ENCODE measurements at places on chromosomes 16 and 17. TPM values are rescaled to one million over a fixed set of nuclear protein-coding genes. Genes with fewer than 3 reads are reported as not detected.

DNA sequence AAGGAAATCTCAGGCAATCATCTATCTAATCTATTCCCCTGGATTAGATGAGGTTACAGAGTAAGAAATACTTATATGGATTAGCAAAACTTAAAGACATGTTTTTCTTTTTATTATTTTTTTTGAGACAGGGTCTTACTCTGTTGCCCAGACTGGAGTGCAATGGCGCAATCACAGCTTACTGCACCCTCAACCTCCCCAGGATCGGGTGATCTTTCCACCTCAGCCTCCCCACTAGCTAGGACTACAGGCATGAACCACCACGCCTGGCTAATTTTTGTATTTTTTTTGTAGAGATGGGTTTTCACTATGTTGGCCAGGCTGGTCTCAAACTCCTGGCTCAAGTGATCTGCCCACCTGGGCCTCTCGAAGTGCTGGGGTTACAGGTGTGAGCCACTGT, 3.3 kb upstream of the NFE2L1 start:
- DNase-seq, result no peak

- DNase-seq, result no peak
These were observed 21.7 kb downstream of the G6PC1 start for GRCh38 chr17:42922294-42922693.

DNA sequence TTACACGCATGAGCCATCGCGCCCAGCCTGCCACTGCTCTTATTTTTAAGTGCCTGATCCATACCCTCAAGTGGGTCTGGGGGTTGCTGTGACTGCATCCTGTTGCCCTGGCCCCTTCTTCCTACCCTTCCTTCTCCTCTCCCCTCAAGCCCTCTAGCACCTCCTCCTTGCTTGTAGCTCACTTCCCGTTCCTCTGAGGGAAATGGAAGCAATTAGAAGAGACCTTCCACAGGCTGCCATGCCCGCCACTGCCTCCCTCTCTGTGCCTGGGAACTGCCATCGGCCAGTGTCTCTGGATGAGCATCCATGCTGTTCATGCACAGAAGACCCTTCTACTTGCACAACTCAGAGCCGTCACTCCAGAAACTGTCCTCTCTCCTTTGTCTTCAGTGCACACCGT, 10.6 kb upstream of the TFAP4 start:
- no peak for DNase-seq

DNA sequence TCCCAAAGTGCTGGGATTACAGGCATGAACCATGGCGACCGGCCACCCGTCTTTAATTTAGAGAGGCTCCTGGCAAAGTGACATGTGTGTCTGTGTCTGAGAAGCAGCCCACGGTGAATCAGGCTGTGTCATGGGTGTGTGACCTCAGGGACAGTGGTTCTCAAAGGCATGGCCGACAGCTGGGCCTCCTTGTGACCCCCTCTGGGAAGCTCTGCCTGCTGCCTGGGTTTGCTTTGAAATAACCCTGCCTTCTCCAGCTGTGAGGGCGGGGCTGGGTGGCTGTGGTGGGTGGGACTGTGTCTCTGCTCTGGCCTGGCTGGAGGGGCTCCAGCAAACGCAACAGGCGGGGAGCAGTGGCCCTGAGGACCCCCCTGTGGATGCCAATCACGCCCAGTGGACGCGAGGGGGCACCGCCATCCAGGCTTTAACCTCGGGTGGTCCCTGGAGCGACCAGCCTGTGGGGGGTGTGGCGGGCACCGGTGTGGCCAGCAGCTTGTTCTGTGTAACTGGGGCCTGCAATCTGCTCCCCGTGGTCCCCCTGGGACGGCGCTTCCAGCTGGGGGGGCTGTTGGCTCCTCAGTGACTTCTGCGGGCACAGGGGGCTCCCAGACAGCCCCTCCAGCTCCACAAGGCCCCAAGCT, 8.8 kb upstream of the APRT start:
- no peak for DNase-seq

- DNase-seq, result no peak
These were observed 9.1 kb downstream of the MNT start for GRCh38 chr17:2391597-2392251.

RHBDL3 gene
- total RNA-seq, result 0.11 TPM

KCNH4 gene
- total RNA-seq, result not detected

Data from GM23248 (cell line).